ENCODE measurements at places on chromosomes 1 and 21.

DNA sequence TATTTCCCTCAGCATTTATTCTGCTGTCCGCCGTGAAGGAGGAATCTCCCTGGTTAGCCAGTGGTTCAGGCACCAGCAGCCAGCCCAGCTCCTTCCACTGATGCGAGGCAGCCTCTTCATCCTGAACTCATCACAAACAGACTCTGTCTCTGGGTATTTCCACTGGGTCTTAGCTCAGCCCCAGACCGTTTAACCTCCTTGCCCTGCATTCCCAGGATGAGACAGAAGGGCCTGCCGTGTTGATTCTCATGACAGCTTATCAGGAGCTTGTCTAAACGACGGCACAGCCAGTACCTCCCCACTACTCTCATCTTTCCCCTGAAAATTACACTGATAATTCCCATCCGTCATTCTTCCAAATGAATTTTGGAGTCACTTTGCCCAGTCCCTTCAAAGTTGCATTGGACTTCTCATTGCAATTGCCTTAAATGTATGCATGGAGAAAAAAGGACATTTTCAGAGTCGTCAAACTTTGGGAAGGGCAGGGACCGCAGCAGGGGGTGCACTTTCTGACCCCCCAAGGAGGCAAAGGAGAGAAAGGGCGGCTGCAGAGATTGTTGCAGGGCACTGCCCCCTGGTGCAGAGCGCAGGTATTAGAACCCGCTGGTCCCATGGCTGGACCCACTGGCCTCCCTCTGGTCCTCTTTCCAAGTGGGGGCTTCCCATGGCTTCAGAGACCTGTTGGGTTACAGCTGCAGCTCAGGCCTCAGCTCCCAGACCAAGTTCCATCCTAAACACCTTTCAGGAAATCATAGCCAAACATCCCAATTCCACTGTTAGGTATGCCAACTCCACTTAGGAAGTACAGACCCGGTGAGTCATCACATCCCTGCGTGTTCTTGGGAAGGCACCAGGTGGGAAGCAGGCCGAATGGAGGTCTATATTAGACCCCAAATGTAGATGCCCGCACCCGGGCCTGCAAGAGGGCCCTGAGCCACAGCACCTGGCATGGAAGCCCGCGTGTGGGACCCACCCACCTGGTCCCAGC, 3.7 kb upstream of the MEGF6 start:
- DNase-seq, result no peak

DNA sequence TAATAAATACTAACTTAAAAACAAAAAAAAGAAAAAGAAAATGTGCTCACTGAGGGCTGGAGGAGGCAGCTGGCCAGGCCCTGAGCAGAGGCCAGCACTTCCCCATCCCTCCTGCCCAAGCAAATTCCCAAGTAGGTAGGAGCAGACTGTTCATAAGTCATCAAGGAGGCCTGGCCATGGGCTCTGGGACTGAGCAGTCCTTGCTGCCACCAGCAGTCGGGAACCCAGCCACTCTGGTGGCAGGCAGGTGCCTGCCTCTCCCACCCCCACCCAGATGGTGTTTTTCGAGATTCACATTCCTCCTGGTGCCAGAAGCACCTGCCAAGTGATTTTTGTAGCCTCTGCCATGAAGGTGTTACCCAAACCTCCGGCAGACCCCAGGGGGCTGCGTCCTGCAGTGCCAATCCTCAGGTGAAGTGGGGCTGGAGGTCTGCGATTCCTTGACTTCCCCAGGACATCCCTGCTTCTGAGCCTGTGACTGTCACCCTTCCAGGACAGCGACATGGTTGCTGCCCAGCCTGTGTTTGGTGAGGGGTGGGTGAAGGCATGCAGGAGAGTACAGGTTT, 204.2 kb upstream of the TMEM51 start:
- no peak for DNase-seq

GRCh38 chr1:175530183-175530582, 213.2 kb downstream of the TNR start:
- DNase-seq, result no peak

GRCh38 chr21:21898801-21899200, 900.6 kb downstream of the NCAM2 start:
- no peak for DNase-seq

- DNase-seq, result no peak
These were observed 641.0 kb upstream of the CAMK1G start for GRCh38 chr1:208942394-208943130.

- DNase-seq, result no peak
These were observed 10.9 kb upstream of the METTL25B start for GRCh38 chr1:156717351-156717750.

GRCh38 chr1:197066719-197067456, at the start of gene F13B:
Gene F13B (minus strand): TSS chr1:197067260. CDS start chr1:197067223, 37 bp downstream.
- no peak for DNase-seq
